ENCODE measurements at places on chromosomes 1 and 21.
A peak's percentile ranks its signal among the peaks of the same experiment; 100 is the strongest.

- no peak for DNase-seq
Observed at GRCh38 chr1:21368515-21369289, 71.2 kb upstream of the NBPF3 start.

DNA sequence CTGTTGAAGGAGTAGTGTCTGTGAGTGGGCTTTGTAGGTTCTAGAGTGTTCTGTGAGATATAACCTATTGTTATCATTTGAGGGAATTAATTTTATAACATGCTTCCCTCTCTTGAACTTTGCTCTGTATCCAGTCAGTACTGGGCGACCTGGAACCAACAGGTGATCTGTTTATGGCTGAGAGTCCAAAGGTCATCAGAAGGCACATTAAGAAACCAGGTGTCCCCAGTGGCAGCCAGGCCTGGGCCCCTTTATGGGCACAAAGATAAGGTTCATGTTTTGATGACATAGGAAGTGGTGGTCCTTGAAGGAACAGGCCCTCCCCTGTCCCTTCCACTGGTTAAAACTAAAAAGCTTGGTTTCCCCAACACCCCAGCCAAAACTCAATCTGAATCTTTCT, 61.1 kb downstream of the FHAD1 start:
- DNase-seq = no peak

DNA sequence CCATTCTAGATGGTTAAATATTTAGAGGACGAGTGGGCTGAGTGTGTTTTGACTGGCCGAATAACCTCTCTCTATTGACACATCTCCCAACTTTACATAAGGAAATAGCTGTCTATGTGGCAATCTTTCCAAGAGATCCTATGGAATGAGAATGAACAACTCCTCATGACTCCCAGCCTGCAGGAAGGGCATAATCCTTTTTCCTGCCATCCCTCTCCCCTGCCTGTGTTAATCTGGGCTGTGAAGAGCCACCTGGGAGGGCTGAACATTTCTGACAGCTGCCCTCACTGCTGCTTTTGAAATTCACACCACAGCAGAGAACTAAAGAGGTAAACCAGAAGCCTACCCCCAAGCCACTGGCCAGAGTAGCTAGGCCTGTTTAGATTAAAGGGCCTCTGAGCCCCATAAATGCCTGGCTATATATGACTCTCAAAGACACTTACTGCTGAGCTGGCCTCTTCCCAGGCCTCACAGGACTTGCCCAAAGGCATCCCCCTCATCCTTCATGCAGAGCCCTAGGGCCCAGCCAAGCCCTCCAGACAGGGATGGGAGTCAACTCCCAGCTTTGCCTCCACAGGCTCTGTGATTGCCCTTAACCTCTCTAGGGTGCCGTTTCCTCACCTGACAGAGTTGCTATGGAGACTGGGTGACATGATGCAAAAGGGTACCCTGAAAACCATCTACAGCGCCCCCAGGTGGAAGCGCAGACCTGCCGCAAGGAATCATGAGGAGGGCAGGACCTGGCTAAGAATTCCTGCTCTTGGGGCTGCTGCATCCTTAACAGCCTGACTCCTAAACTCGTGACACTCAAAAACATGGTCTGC, 42.0 kb upstream of the LDLRAP1 start:
- peak; percentile 48 for DNase-seq

DNA sequence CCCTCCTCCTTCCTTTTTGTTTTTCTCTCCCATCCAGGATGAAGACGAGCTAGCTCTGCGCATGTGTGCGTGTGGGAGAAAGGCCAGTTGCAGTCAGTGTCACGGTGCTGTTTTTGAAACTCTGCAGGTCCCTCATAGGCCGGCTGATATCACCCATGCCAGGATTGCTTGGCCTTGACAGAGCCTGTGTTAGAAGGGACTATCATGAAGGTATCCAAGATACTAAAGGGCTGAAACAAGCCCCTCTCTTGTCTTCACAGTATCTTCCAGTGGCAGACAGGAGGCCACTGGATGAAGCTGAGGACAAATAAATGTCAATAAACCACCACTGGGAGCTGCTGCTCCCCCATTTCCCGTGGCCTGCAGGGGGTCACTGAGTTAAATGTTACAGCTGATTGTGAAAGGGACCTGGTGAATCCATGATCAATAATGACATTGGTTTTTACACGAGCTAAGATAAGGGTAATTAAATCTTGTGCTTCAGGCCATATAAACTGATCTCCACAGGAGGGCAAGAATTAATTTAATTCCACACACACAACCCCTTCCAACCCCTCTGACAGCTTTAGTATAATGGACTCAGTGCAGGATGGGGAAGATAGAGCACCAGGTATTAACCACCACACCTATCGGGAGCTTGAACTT, 64.6 kb upstream of the TARBP1 start:
- peak; percentile 63 for DNase-seq

DNA sequence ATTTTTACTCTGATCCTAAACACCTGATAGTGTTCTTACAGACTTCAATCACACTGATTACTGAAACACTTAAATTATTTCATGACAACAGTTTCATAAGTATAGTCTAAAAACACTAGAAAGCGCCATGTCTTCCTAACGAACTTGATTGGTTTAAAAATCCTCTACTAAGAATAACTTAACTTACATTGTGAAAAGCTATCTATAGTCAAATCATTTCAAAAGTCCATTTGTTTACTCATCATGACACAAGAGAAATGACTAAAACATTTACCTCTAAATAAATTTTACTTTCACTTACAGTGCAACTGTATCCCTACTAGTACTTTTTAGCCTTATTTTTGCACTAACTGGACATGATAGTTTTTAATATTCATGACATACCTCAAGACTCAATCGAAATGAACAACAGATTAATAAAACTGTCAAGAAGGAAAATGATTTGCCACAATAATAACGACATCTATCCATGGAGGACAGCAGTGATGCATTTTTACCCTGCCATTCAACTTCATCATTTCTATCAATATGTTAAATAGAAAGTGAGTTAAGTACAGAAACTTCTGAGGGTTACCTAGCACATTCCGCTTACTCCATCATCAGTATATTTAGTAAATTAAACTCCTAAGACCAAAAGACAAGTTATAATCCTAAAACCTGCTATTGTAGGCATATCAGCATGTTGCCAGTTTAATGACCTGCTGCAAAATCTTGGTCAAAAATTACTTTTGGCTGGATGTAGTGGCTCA, 38.4 kb downstream of the AHCTF1 start:
- no peak for DNase-seq

GRCh38 chr1:110588486-110588885, 17.7 kb downstream of the KCNA2 start:
- no peak for DNase-seq

DNA sequence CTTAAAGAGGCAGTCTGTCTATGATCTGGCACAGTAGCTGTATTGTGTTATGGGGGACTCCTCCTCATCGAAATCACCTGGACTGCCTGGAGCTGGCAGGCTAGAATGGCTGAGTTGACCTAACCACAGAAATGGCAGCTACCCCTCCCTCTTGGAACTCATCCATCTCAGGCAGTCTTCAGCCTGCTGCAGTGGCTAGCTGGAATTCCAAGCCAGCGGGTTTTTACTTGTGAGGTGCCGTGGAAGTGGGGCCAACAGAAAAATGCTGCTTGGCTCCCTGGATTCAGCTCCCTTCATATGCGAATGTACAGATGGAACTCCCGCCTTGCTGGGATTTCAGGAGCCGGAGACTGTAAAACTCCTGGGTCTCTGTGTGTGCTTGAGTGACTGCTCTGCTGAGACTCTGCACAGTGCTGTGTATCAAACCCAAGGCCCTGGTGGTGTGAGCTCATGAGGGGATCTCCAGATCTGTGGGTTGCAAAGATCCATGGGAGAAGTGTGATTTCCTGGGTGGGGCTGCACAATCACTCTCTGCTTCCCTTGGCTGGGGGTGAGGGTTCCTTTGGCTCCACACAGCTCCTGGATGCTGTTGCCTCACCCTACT, 316.9 kb downstream of the CTH start:
- no peak for DNase-seq

GRCh38 chr1:8660411-8660828, 157.0 kb downstream of the RERE start:
- no peak for DNase-seq

- no peak for DNase-seq
Observed at GRCh38 chr1:20705203-20705755, 12.5 kb downstream of the KIF17 start.

GRCh38 chr1:17347769-17348592, 24.0 kb upstream of the PADI6 start:
- peak; percentile 31 for DNase-seq

DNA sequence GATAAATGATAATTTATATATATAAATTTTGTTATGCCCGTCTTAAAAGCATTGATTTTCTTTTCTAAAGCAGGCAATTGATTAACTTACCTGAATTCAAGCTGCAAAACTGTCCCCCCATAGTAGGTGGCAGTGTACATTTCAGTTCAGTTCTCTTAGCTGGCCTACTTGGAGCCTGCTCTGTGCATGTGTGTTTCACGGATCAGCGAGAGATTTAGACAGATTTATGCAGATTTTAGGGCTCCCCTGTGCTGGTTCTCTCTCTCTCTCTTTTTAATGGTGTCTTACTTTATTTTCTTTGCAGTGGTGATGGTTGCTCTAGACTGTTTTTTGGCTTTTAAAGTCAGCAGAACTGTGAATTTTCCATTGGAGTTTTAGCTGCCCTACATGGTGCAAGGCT, 30.7 kb downstream of the CLIC4 start:
- no peak for DNase-seq

GRCh38 chr1:39866767-39867166, 16.5 kb downstream of the TRIT1 start:
- no peak for DNase-seq

DNA sequence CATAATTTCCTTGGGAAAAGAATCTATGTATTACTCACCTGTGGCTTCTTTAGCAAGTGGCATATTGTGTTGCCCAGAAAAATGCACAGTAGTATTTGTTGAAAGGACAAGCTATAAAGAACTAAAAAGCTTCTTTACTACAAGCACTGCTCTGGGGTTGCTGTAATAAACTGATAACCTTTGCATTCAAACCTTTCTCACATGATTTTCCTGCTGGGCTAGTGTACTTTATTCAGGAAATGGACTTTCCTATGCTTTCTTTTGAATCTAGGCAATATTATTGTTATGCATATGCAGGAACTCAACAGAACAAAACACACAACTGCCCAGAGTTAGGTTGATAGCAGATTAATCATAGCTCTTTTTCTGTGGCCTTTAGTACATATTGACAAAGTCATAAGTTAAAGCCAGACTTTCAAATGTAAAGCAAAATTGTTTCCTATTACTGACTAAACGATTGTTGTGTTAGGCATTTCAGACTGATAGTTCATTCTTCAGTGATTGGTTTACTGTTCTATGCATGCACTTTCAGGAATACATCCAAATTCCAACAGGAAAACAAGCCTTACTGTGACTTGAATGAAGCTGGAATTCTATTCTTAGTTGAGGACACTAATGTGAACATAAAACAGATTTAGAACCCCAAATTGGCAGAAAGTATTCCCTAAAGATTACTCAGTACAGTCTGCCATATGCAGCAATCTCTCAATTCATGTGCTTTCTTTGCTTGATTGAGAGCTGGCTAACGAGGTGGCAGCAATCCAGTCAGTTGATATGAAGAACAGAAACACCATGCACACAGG, 564.3 kb upstream of the NEGR1 start:
- no peak for DNase-seq

GRCh38 chr21:25649146-25649545, 10.1 kb downstream of the JAM2 start:
- no peak for DNase-seq

GRCh38 chr1:13494025-13494424, 19.8 kb downstream of the LRRC38 start:
- no peak for DNase-seq

- no peak for DNase-seq
Observed at GRCh38 chr1:234649432-234650081, 39.6 kb upstream of the IRF2BP2 start.

- DNase-seq = no peak
Observed at GRCh38 chr21:33824156-33824941, 91.3 kb downstream of the ATP5PO start.

- DNase-seq = no peak
Observed at GRCh38 chr1:111517469-111518225, 14.2 kb upstream of the ADORA3 start.

- DNase-seq = no peak
Observed at GRCh38 chr1:12539705-12540579, 78.1 kb downstream of the DHRS3 start.

DNA sequence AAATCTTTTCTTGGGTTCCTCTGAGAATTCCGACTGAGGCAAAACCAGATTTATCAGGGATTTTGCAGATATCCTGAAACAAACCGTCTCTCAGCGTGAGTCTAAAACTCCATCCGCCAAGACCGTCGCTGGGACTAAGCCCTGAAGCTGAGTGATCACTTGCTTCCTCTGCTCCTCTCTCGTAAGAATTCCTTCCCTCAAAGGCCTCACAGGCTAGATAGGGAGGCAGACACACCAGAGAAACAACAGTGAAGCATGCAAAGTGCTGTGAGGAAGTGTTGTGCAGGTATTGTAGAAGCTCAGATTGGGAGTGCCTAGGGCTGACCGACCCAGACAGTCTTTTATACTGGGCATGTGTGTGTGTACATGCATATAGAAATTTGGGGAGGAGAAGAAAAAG, 119.1 kb downstream of the RGS7 start:
- no peak for DNase-seq

All from erythroblast (primary cell).